ENCODE measurements at places on chromosomes 3 and 15. TPM values are rescaled to one million over a fixed set of nuclear protein-coding genes. Genes with fewer than 3 reads are reported as not detected.
A peak's percentile ranks its signal among the peaks of the same experiment; 100 is the strongest.

KPNA4 gene
- 44.4 TPM for total RNA-seq

CRABP1 gene
- not detected for total RNA-seq

ALDH1A3 gene
- 19.7 TPM for total RNA-seq

UTS2B gene
- not detected for total RNA-seq

ACTC1 gene
- 8,662 TPM for total RNA-seq

TRPM1 gene
- not detected for total RNA-seq

CAPN3 gene
- total RNA-seq, result 5.3 TPM

DNAH12 gene
- total RNA-seq, result not detected

GRCh38 chr3:87120881-87121280 lies 106.2 kb upstream of the CHMP2B start:
- DNase-seq, result no peak

DNA sequence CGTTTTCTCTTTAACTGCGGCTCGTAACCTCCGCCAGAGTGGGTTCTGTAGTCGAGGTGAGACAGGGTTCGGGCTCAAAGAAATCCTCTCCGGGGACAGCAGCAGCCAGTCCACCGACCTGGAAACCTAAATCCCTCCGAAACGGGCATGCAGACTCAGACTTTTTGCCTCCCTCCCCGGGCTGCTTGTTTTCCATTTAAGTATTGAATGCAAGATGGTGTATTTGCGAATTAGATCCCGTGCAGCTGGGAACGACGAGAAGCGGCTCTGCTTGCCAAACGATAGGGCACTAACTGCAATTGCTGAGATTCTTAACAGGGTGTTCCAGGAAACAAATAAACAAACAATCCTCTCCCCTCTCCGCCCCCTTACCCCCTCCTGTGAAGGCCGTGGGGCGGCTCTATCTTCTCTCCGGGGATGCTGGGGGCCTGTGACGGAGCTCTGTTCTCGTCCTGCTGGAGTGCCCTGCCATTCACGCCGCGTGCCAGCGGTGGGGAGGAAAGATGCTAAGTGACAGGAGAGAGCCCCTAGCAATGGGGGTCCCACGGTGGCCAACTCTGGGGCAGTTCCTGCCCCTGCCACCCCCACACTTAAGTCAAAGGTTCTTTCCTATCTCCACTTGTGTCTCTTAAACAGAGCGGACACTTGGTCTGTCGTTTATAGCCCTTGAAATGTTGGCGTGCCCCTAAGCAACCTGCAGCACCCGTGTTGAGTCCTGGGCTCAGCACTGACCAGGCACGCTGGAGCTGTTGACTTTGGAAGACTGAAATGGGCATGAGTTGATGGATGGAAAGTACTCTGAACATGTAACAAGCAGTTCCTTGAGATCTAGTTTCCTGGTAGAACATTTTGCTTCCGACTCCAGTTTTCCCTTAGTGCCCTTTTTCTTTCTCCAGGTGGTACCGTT lies 1.3 kb upstream of the ETV5 start:
- DNase-seq, result peak; percentile 59

DNA sequence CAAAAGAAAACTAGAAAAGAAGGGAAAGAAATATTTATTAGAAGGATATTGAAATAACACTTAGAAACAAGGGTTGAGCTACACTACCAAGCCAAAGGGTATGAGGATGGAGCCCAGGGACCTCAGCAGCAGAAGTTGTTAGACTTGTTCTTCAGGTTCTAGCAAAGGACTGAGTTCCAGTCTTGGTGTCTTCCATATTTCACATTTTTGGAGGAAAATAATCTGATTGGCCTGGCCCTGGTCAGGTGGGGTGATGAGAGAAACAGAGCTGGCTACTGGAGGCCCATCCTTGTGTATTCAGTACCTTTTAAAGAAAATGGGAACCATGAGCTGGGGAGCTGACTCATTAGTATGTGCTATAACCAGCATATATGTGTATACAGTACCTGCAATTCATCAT lies 28.2 kb downstream of the PPP4R2 start:
- DNase-seq, result no peak

- DNase-seq, result no peak
These were observed 363 bp downstream of the GTF2E1 start for GRCh38 chr3:120742849-120743365.

- no peak for DNase-seq
These were observed 8.9 kb downstream of the CISH start for GRCh38 chr3:50602595-50603191.

DNA sequence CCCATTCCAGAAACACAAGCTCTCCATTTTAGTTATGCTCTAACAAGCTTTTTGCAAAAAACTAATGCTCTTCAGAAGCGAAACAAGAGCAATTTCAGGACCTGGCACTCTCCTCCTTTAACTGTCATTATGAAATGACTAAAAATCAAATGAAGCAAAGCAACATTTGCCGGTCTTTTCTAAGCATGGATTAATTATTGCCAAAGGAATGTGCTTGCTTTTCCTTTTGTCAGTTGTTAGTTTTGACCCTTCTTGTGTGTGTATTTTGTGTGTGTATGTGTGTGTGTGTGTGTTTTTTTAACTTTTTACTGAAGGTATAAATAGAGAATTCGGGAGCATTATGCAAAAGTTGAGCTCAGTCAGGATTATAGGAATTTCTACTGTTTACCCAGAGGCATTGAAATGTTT lies 509.1 kb downstream of the TUSC7 start:
- DNase-seq, result no peak

DNA sequence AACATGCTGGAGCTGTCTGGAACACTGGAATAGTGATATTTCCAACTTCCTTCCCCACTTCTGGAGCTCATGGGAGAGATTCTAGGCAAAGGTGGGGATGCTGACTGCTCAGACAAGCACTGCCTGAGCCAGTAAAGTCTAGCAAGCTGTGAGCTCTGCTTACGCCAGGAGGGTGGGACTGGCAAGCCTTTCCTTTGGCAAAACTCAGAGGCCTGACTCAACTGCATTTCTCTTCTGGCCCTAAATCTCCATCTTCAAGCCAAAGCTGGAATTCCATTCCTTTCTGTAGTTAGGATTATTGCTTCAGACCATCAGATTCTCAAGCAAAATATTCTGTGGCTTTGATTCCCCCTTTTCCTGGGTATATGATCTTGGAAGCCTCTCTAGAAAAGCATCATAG lies 20.3 kb upstream of the EPB42 start:
- DNase-seq, result peak; percentile 70

GRCh38 chr3:119861681-119862080 lies 79.8 kb downstream of the NR1I2 start:
- no peak for DNase-seq

DNA sequence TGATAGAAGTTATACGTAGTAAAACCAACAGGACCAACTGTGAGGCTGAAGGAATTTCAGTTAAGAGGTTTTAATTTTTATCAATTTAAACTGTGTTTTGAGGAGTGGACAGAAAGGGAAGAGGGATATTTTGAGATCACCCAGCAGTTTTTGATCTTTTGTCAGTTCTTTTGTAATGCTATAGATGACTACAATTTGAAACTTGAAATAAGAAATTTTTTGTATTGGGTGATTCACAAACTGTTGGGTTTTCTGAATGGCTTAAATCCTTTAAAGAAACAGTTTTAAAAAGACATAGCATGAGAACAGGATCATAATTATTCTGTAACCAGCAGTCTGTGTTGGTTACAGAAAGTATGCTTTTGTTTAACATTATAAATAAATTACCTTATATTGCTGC lies 67.4 kb downstream of the TCF12 start:
- no peak for DNase-seq

- DNase-seq, result no peak
These were observed 50.0 kb upstream of the ZNF280D start for GRCh38 chr15:56783156-56783856.

DNA sequence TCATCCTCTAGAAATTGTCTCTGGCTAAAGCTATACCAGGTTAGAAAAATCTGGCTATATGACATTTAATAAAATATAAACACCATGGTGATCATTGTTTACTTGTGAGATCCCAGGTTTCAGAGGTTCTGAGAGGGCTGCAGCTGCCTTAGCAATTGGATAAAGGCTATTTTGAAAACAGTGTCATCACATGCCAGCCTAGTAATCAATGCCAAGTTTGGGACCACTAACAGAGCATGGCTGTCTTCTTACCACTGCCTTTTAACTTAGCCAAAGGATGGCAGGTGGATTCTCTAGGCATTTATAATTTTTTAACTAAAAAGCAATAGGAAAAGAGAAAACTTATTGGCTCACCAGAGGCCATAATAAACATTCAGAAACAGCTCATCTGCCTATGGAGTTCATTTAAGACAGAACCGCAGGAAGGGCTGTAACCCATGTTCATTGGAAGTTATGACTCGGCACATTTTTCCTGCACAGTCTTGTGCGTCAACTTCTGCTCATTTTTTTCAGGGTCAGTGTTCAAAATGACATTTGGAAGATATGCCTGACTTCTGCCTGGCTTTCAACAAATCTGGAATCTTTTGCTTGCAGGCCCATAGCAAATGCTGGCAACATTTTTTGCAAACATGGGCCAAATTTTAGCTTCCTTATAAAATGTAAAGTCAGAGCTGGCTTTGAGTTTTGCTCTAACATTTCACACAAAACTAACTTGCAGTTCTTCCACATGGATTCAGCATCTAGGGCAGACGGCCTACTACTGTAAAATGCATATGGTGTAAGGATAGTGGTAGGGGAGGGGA lies 476.0 kb upstream of the TBL1XR1 start:
- no peak for DNase-seq

DNA sequence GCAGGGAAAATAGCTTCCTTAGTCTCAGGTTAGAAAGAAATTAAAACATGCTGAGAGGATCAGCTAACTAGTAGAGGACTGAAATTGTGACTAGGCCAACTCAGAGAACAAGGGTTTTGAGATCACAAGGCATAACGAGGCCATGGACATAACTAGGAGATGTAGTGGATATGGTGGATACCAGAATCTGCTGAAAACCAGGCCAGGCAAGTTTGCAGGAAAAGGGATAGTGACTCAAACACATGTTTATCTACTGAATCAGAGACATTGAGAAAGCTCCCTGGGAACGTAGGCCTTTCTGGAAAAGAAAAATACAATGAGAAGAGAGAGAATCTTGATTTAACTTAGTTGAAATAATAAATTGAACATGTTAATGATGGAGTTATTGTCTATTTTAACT lies 326.5 kb upstream of the GBE1 start:
- DNase-seq, result no peak

- DNase-seq, result no peak
These were observed 6.2 kb downstream of the ZXDC start for GRCh38 chr3:126469479-126469878.

DNA sequence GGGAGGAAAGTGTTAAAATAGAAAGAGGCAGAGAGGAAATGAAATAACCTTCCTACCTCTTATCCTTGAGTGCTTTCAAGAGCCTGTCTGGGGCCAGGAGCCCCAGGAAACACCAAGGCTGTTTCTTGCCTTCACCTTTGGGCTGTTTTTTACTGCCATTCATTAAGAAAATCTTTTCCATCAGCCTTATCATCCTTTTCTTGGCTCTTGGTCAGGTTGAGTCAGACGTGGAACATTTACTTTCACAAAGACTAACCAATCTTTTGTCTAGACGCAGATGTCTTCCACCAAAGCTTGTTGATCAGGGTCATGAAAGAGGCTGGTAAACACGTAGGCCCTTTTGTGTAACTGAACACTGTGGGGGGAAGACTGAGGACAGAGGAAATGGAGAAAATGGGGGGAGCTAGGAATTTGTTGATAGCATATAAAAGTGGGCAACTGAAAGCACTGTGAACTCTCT lies 151.0 kb upstream of the THBS1 start:
- no peak for DNase-seq

DNA sequence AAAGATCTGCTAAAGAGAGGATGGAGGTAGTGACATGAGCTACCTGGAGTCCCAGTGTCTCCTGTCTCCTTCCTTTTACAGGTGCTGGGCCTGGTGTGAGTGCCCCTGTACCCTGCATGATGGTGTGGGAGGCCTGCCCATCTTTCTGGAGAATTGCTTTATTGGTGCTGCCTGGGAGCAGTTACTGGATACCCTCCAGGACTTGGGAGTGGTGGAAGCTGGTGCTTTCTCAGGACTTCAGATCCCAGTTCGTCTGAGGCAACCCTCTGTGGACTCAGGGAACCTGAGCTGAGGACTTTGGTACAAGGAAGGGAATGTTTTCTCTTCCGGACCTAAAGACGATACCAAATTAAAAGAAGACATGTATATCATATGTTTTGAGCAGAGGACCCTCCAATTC lies 18.3 kb upstream of the NUDT16 start:
- DNase-seq, result no peak

DNA sequence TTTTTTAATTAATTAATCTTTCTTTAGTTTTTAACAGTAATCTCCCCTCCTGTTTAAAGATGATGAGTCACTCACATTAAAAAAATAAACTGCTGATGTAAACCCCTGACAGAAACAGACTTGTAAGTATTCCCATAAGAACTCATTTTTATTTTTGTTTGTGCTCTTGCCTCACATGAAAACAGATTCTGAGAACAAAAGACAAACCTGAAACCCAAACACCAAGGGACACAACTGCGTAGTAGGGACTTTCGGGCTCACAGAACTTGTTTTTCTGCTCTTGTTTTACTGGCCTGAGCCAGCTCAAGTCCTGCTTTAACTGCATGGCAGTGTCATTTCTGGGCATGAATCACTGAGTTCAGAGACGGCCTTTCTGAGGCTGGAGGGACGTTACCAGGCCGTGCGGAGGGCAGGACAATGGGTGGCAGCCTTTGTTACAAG lies 600.8 kb downstream of the FOXP1 start:
- DNase-seq, result peak; percentile 67

DNA sequence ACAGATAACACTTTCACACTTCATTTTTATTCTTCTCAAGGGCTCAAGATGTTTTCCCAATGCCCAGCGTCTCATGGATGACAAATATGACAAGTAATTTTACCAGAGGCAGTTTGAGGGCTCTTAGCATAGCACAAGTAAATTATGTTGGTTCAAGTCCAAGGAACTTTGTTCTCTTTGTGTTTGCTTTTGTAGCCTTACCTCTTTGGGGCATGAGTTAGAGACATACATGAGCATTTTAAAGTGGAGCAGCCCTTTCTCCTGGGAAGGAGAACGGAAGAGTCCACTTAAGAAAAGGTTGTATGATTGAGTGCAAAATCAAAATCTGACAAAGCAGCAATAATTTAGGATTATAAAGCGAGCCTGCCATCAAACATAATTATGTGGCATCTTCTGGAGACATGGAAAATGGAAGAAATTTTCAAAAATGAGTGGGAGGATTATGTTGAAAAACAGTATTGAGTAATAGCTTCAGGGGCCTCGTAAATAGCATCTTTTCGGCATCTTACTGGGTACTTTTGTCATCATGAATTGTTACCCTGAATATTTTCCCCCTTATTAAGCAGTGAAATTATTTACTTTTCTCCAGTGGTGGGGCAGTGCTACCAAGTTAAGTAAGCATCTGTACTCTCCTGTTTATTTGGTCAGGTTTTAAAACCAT lies 65.9 kb downstream of the PGPEP1L start:
- no peak for DNase-seq

GRCh38 chr15:42069496-42070278 lies 24.7 kb downstream of the PLA2G4D start:
- no peak for DNase-seq

DNA sequence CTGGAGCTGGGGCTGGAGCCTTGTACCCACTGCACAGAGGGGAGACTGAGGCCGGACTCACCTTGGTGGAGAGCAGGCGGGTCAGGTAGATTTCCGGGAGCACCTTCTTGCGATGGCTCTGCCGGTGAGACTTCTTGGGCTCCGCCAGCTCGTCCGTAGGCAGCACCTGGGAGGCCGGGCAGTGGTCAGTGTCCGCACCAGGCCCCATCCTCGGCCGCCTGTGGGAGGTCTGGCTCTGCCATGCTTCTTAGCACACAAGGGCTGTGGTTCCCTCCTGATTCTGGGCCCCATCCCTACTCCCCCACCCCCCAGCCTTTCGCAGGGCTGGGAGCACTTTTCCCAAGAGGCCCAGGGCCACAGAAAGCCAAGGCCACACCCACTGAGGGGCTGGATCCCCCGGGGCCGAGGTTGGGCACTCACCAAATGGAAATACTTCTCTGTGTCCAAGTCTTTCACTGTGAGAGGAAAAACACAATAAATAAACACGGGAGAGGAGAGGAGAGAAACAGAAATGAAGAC lies 17.4 kb downstream of the H1-8 start:
- peak; percentile 74 for DNase-seq

Measured in right atrium auricular region (tissue), 2 donors.